ENCODE measurements at places on chromosomes 1 and 21.
A peak's percentile ranks its signal among the peaks of the same experiment; 100 is the strongest.

DNA sequence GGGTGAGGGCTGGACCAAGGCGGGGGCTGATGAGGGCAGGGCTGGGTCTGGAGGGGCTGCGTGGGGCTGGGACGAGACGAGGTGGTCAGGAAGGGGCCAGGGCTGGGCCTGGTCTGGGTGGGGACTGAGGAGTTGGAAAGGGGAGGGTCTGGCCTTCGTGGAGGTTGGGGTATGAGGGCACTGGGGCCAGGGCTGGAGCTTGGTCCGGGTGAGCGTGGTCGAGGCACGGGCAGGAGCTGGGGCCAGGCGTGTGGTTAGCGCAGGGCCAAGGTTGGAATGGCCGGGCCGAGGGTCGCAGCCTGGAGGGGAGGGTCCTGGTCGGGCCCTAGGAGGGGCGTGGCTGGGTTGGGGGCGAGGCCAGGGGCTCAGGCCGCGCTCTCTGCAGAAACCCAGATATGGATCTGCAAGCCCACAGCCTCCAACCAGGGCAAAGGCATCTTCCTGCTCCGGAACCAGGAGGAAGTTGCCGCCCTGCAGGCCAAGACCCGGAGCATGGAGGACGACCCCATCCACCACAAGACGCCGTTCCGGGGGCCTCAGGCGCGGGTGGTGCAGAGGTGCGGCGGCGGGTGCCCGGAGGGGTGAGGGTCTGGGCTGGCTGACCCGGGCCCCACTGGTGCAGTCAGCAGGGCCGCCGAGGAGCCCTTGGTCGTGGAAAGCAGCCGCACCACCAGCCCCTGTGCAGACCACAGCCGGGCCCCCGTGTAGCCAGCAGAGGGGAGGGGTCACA is 9.0 kb downstream of the TTLL10 start:
- DNase-seq, result no peak

GRCh38 chr1:14366091-14367018 is 232.1 kb upstream of the KAZN start:
- DNase-seq, result no peak

- peak; percentile 79 for DNase-seq
Measured at GRCh38 chr1:27940297-27940696, 5.5 kb downstream of the SMPDL3B start.

GRCh38 chr1:1058088-1058905 is 15.8 kb downstream of the RNF223 start:
- no peak for DNase-seq

DNA sequence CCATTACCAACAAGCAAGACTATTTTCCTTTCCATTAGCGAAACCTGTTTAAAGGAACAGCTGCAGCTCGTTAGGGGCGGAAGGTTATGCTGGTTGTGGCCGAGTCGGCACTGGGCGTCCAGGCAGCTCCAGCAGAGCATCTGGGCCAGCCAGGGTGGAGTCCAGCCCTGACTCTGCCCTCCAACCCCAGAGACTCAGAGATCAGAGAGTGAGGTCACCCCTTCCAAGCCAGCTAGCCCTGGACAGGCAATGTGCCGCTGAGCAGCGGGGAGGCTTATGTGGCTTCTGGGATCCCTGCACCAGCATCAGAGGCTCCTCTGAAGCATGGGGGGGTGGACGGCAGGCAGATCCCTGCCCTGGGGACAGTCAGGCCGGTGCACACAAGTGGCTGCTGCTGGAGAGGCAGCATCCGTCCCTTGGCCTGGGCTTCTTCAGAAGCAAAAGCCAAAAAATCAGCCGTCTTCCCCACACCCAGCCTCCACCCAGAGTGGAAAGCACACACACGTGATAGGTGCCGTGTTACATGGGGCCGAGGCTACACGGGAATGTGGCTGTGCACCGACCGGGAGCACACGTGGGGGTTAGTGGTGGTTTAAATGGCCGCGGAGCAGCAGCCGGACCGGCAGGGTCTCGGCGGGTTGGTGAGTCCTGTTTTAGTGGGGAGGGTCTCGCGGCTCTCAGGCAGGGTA is 30.1 kb downstream of the SLC66A1 start:
- no peak for DNase-seq

DNA sequence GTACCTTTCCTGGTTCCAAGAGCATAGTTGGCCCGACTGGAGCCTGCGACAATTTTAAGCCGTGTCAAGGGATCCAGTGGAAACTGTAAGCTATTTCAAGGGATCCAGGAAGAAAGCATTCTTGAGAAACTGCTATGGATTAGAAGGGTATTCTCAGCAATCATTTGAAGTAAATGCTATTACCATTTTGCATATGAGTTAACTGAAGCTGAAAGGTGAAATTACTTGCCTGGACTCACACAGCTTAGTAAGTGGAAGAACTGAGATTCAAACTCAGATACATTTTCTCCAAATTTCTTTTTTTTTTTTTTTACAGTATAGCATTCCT is 589 bp downstream of the ZNF684 start:
- no peak for DNase-seq

DNA sequence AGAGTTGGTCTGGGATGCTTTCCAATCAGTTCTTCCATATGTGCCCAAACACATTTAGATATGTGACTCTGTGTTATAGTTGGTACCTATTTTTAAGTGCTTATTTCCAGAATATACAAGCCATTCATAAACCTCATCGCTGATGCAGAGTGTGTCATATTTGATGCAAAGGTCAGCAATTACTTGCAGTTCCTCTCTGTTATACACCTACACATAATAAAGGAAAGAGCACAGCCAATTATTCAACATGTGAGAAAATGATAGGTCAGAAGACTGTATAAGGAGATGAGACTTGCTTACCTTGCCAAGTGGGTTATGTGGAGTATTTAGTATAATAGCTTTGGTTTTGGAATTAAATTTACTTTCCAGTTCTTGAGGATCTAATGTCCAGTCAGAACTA is 31.3 kb downstream of the KYAT3 start:
- DNase-seq, result no peak

DNA sequence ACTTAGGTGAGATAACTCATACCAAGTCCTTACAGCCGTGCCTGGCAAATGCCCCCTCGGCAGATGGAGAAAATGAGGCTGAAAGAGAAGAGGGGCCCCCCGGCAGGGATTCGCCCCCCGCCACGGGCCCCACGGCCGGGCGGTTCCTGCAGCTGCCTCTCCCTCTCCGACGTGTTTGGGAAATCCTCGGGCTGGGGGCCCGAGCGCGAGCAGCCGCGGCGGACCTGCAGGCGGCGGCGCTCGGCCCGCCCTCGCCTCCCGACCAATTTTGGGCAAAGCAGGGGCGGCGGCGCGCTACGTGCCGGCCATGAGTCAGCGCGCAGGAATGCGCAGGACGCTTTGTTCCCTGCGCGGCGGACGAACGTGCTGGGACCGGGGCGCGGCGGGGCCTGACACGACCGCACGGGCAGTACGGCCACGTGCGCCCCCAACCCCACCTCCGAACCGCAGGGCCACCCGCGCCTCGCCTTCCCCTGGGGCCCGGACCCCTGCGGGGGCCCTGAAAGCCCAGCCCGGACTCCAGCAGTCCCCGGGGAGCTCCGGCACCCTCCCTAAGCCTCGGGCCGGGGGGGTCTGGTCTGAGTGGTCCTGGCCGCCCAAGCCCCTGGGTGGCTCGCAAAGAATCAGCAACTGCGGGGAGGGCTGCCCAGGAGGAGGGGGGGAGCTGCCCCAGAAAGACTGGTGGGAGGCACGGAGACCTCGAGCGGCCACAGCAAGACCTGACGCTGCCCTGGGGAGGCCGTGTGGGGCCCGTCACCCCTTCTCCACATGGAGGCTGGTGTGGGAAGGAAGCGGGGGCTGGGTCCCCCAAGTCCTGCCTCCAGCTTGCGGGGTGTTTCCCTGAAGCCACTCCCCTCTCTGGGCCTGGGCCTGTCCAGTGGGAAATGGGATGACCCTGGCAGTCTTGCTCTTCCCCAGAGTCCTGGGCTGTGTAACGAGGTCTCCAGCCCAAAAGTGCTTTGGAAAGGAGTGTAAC is 11.9 kb upstream of the EDN2 start:
- DNase-seq, result peak; percentile 53

DNA sequence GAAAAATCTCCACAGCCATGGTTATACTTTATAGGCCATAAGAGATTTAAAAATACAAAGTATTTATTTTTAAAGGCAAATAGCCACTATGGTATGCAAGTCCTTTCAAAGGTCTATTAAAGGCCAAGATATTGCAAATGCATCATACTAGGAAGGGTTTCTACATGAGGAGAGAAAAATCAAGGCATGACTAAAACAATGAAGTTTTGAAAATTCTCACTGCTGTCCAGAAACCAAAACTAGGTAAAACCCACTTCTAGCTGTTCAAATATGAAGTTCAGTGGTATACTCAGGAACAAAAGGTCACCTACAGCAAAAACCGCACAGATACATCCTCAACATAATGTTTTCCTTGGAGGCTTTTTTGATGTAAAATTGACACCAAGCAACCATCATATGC is 75.0 kb downstream of the EPS15 start:
- no peak for DNase-seq

- DNase-seq, result no peak
Measured at GRCh38 chr1:231337043-231337471, 595 bp downstream of the EXOC8 start.

DNA sequence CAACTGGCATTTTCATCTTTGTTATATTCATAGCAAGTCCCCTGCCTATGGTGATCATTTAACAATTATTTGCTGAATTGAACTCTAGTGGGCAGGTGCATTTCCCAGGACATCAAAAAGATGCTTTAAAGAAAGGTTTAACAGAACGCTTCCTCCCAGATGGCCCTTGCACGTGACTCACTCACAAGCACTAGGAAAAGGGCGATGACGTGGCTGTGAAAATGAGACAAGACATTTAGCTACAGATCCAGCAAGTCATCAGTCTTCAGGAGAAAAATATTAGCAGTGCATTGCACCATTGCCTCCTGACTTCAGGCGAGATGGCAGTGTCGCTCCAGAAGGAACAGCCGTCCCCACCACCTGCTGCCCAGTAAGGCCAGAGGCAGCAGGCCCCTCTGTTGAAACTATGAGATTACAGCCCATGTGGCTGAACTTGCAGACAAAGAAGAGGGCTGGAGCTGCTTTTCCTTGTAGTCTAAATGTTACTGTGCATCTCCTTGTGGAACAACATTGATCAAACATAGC is 37.2 kb downstream of the DSCAM start:
- no peak for DNase-seq

GRCh38 chr1:202944438-202944921 is 13.6 kb downstream of the ADIPOR1 start:
- no peak for DNase-seq
